ENCODE measurements at places on chromosomes 1 and 21.

- DNase-seq = no peak
Measured at GRCh38 chr1:180630408-180631193, 1.2 kb upstream of the XPR1 start.

- no peak for DNase-seq
Measured at GRCh38 chr1:184889902-184890301, 84.4 kb downstream of the NIBAN1 start.

GRCh38 chr1:3795453-3796214 is 664 bp downstream of the LRRC47 start:
- DNase-seq = no peak

DNA sequence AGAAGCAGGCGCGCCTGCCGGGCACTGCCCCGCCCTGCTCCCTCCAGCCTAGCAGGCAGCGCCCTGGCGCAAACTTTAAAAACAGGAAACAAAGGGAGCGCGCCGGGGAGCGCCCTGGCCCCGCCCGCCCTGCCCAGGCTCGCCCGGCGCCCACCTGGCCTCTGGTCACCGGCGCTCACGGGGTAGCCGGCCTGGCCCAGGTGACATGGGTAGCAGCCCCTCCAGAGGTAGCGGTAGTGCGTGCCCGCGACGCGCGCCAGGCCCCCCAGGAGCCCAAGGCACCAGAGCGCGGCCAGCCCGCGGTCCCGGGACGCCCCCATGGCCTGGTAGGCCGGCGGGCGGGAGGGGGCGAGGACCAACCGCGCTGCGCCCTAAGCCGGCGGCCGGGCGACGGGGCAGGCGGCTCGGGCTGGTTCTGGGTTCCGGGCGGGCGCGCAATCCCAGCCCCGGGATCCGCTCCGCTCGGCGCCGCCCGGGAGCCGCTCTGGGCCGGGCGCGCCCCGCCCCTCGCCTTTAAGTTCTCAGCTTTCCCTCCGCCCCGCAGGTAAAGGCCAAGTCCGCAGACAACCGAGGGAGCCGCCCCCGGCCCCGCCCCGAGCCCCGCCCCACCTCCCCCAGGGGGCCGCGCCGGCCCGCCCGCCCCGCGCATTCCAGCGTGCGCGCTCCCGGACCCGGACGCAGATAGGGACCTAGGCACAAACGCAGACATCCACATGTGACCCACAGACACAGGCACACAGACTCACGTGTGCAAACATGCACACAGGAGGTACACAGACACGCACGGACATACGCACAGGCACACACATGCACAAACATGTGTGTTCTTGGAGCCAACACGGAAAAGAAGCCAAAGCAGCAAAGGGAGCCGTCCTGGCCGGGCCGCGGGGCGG is 76.7 kb downstream of the ARHGEF16 start:
- no peak for DNase-seq

DNA sequence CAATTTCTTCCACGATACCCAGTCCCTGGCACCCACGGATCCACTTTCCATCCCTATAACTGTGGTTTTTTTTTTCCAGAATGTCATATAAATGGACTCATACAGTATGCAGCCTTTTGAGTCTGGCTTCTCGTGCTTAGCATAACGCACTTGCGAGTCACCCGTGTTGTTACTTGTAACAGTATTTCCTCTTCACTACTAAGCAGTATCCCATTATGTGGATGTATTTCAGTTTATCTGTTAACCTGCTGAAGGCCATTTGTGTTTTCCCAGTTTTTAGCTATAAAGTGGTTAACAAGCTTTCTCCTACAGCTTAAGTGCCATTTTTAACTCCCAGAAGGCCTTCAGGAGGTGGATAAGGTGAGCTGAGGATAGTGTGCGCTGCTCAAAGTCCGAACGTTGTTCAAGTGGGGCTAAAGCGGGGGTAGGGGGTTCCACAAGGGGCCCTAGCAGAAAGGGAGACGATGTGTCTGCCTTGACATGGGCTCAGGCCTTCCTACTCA is 829 bp downstream of the ADAR start:
- peak; percentile 36 for DNase-seq

DNA sequence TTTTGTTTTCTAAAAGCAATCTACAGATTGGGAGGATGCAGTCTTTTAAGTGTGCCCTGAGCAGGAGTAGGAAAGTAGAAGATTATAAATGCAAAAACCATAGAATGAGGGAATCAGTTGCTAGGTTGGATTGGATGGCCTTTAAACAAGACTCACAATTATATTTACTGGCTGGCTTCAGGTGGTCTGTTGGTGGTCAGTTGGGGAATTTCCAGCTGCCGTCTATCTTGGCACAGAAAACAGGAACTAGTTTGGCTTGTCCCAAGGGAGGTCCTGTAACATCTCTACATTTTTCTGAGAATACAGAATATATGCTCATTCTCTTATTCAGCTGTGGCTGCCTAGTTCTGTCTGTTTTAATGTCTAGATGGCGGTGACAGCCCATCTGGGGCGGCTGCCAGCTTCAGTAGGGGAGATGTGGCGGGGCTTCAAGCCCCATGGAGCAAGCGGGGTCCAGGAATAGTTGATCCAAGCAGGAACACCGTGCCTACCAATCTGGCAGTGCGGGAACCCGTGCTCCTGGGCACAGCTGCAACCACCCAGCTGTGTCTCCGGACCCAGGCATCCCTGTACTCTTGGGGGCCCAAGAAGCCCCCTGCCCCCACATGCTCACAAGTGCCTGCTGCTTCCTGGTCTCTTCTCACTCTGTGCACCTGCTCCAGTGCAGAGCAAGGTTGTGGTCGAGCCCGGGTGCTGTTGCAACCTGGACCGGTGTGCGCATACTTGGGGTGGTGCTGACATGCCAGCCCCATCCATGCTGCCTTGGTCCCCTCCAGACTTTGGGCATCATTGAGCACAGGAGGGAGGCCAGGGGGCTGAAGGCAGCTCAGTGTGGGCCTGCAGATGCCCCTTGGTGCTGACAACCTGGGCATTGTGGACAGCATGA is 1182.6 kb downstream of the AMY1C start:
- DNase-seq = no peak

DNA sequence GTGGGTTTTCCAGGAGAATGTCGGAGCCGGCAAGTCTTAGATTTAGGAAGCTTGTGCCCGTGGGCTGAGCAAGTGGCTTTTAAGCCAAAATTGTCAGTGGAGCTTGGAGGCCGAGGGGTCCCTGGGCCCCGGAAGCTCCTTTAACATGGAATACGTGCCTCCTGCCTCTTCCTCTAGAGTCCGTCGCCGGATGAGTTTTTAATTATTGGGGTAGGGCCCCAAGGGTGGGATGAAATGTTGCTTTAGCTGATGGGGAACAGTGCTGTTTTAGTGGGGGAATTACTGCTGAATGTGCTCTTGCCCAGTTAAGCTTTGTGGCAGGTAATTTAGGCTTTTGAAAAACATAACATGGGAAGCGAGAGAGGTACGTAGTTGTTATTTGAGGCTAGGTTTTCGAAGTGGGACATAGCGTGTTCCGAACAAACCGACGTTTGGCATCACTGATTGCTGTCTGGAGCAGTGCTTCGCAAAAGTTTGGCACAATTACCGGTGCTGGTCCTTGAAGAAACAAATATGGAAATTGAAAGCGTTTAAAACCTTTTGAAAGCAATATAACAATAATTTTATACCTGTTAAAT is 786 bp downstream of the RPL5 start:
- peak; percentile 15 for DNase-seq

GRCh38 chr1:172642970-172643369 is 15.9 kb upstream of the FASLG start:
- no peak for DNase-seq

DNA sequence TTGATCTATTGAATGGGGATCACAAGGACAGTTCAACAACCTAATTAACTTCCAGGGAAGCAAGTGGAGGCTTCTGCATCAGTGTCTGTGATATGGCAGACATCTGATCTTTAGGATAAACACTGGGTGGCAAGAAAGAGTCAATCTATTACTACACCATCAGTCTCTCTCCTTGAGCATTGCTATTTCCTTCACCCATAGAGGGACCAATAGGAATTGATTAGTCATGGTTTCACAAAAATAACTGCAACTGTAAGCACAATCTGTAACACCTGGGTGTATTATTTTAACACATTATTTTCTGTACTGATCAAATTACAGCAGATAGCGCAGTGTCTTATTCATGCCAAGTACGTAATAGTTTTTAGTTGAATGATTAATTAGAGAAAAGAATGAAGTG is 50.3 kb downstream of the USP24 start:
- DNase-seq = no peak

GRCh38 chr1:209882286-209882685 is 54.5 kb downstream of the UTP25 start:
- no peak for DNase-seq

GRCh38 chr1:61640531-61641530 is 84.1 kb downstream of the TM2D1 start:
- no peak for DNase-seq

GRCh38 chr1:224089583-224089982 is 24.3 kb upstream of the FBXO28 start:
- DNase-seq = no peak

- DNase-seq = no peak
Measured at GRCh38 chr1:243447347-243447746, 191.5 kb downstream of the SDCCAG8 start.

GRCh38 chr1:221444346-221444745 is 297.5 kb downstream of the DUSP10 start:
- DNase-seq = no peak

GRCh38 chr1:155051342-155051776 is 243 bp downstream of the ADAM15 start:
- DNase-seq = no peak
